ENCODE measurements at places on chromosomes 11 and 22. TPM values are rescaled to one million over a fixed set of nuclear protein-coding genes. Genes with fewer than 3 reads are reported as not detected.

- no peak for DNase-seq
Observed at GRCh38 chr11:102809971-102810370, 12.0 kb upstream of the MMP1 start.

GRCh38 chr11:48025293-48025983, 45.1 kb downstream of the PTPRJ start:
- DNase-seq, result no peak

DNA sequence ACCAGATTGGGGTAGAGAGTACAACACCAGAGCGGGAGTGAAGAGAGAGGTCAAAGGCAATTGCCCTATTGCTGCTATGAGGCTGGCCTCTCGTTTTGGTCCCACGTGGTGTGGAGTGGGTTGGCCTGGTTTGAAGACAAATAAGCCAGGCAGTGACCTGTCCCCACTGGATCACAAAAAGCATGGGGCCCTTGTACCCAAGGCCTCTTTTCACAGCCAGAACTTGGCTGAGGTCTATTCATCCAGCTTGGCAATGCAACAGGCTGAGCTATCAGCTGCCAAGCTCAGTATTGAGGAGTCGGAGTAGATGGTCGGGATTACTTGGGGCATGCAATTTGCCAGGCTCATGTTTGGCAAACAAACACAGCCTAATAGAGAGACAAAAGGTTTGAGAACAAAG, 19.2 kb upstream of the GALNT18 start:
- no peak for DNase-seq

DNA sequence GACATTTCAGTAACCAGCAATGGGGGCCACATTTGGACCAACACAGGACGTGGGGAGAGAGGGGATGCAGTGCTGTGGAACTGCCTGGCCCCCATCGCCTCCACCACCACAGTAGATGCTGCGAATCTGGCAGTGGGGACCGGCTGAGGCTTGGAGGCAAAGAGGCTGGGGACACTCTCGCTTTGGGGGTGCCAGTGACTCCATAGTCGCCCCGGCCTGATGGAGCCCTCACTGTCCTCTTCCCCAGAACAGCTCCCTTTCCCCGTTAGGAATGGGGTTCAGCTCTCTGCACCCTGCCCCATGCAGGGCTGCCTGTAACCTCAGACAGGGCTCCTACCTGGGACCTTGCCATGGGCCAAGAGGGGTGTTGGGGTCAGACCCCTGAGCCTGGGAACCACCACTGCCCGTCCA, 1.8 kb upstream of the MUC2 start:
- no peak for DNase-seq

- no peak for DNase-seq
Observed at GRCh38 chr11:108278954-108279353, 56.1 kb downstream of the ATM start.

Gene FXYD6
- total RNA-seq, result not detected

DNA sequence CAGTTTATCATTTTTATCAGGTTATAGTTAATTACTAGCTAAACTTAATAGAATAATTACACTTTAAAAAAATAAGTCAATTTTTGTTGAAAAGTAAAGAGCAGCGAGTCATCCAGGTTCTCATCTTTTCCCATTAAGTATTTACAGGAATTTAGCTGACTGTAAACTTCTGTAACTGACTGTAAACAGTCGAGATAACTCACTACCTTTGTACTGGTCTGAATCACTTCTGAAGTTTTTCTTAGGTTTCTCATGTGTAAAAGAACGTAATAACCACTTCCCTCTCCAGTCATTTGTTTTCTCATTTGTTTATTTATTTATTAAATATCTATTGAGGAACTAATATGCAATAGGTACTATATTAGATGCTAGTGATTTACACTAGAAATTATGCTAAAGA, 270.8 kb downstream of the DYNC2H1 start:
- no peak for DNase-seq

GRCh38 chr22:26681395-26681821, 24.0 kb downstream of the MIAT start:
- no peak for DNase-seq

DNA sequence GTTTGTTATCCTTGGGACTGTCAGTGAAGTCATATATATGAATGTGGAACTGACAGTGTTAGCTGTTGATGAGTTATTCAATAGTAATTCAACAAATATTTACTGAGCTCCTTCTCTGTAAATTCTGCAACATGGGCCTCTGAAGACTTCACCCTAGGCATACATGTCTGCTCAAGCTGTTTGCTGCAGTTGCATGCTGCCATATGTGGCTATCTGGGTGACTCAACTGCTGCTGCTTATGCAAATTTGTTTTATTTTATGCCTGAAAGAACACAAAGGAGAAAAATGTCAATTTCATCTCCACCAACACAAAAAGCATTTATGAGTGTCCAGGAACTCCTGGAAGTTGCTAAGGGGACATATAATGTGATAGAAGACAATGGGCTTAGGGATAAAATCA, 417.6 kb downstream of the AASDHPPT start:
- no peak for DNase-seq

DNA sequence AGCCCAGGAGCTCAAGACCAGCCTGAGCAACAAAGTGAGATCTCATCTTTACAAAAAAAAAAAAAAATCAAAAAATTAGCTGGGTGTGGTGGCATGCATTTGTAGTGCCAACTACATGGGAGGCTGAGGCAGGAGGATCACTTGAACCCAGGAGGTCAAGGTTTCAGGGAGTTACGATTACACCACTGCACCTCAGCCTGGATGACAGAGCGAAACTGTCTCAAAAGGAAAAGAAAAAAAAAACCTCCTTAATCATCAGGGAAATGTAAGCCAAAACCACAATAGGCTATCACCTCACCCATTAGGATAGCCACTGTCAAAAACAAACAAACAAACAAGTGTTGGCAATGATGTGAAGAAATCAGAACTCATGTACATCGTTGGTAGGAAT, 13.4 kb downstream of the DGCR2 start:
- no peak for DNase-seq

DNA sequence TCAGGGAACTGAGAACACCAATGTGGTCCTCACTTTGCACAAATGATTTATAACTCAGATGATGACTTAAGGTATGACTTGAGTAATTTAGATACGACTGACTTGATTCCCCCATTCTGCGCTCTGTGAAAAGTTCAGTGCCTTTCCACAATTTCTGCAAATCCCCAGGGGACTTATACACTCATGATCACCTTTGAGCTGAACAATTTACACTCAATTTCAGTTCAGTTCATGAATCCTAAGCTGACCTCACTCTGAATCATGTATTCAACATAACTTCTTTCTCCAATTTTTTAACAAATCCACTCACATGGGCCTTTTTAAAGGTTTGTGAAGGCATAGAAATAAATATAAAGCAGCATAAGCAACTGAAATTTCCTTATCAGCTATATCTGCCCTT, 274.2 kb downstream of the FAM76B start:
- no peak for DNase-seq

DNA sequence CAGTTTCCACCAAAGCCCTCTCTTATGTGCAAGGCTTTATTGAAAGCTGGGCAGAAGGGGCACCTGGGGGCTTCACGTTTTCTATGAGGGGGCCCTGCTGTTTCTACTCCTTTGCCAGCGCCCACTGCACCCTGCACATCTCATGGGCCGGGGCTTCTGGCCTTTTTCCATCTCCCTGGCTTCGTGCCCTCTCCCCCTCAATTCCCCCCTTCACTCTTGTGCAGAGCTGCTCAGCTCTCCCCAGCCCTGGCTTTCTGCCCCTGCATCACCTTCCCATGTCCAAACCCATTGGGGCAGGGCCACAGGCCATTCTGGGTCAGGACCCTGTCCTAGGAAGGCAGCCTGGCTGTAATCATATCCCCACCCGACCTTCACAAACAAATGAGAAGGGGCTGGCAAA, 36.5 kb downstream of the MCM5 start:
- no peak for DNase-seq

GRCh38 chr11:71364176-71364671, 84.0 kb downstream of the DHCR7 start:
- DNase-seq, result no peak

Gene CDHR5
- total RNA-seq, result not detected

DNA sequence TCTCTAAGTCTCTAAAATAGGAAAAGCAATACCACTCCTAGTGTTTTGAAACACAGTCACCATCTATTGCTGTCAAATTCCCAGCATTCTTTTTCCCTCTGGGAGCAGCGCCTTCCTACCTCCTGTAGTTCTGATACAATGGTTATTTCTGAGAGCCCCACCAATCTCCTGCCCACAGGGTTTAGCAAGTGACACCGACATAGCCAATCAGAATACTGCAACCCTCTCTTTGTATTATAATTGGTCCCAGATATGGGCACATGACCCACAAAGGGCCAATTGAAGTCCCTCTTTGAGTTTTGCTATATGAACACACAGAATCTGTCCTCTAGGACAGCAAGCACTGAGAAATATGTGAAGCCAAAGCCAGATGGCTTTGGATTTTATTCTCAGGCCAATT, 16.9 kb upstream of the ARHGAP42 start:
- no peak for DNase-seq

DNA sequence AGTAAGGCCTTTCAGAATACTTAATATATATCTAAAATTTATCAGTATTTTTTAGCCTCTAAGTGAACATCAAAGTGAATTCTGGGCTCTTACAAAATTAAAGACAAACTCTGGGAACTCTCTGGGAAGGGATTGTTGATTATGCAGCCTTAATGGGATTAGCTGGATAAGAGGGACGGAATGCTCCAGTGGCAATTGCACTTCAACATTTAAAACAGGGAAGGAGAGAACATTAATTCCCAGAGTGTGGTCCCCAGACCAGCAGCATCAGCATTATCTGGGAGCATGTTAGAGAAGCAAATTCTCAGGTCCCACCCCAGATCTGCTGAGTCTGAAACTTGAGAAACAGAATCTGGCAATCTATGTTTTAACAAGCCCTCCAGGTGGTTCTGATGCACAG, 46.5 kb downstream of the POLD3 start:
- DNase-seq, result no peak

GRCh38 chr11:488062-488461, 19.0 kb downstream of the RNH1 start:
- DNase-seq, result no peak

DNA sequence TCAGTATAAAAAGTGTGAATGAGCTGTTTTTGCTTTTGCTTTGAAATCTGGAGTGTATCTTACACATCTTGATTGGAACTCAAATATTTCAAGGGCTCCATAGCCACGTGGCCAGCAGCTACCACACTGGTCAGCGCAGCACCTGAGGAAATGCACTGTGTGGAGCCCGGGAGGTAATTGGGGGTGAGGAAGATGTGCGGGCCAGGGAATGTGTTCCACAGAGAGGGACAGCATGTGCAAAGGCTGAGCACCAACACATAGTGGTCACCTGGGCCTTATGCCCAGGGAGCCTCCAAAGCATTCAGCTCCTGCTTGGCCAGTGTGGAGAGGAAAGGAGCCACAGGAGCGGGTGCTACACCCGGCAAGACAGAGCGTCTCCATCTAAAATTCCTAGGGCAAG, 20.8 kb downstream of the RELT start:
- no peak for DNase-seq

DNA sequence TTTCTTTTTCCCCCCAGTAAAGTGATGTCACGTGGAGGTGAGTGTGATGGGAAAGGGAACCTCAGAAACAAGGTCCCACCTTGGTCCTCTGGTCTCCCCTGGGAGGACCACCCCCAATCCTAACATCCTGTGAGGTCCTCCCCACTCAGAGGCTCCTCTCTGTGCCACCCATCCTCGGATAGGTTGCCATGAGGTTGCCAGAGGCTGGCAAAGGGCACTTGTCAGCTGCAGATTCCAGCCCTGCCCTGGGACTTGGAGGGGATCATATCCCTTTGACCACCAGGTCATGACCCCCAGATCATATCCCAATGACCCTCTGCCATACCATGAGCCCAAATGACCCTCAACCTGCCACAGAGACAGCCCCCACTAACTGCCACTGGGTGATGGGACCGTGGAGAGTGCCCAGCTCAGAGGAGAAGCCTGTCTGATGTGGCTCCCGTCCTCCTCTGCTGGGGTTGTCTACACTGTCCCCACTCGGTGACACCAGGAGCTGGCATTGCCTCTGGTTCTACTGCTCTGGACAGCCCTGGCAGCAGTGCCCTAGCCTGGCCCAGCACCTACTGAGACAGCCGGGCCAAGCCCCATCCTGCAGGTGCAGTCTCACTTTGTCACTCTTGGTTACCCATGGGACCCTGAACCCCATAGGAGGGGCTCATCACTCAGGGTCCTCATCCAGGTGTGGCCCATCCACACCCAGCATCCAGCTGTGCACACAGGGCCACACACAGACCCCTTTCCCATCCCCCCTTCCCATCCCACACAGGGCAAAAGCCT, 90.2 kb upstream of the KCNQ1OT1 start:
- no peak for DNase-seq

GRCh38 chr11:14635546-14635945, 8.1 kb upstream of the PDE3B start:
- no peak for DNase-seq

Gene OR2AT4
- total RNA-seq, result not detected

Gene OR52I2
- total RNA-seq, result not detected

DNA sequence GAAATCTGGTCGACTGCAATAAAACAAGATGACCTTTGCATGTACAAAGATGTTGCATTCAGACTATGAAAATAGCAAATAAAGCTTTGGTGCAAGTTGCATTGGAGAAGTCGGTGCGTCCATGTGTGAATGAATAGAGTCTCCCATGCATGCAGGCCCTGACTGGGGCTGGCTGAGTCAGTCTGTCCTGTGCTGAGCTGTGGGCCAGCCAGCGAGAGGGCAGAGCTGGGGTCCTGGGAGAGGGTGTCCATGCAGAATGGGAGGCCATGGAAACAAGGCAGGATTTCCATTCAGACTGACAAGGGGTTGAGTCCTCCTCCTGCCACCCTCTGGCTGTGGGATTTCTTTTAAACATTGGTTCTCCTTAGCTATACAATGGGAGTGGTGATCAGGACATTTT, 2.3 kb upstream of the CRYBB3 start:
- no peak for DNase-seq

GRCh38 chr11:3008746-3009336, 16.7 kb upstream of the NAP1L4 start:
- DNase-seq, result no peak

DNA sequence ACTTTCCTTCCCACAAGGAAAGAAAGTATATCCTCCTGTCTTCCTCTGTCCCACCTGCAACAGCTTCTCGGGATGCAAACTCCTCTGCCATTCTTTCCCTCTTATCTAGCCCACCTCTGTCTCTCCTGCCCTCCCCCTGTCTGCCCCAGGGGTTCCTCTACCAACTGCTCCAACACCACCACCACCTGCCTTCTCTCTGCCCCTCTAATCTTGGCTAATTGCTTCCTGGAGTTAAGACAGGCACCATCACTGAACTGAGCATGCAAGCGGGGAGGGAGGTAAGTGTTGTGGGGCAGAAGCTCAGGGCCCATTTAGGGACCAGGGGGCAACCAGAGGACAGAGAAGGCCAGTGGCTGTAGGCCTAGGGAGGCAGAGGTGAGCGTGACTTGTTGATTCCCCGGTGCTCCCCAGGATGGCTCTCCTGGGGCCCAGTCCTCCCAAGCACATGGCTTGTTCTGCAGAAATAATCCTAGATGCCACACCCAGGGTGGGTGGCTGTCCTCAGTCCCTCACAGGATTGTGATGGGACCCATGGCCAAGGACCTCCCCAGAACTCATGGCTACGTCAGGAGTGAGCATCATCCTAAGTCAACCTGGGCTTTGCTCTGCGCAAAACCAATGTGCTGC, 111.1 kb downstream of the TP53I11 start:
- DNase-seq, result no peak

Gene HMOX1
- total RNA-seq, result 0.72 TPM

GRCh38 chr11:123674297-123674696, 19.9 kb upstream of the SCN3B start:
- DNase-seq, result no peak

GRCh38 chr11:12185914-12186313, 75.5 kb downstream of the MICAL2 start:
- DNase-seq, result no peak

- DNase-seq, result no peak
Observed at GRCh38 chr22:44650806-44651205, 51.2 kb upstream of the PRR5 start.
